Activated B cell treated with CpG ODN at 0.5 μM for 24 hours (primary cell): ENCODE measurements at places on chromosomes 16 and 17.
A peak's percentile ranks its signal among the peaks of the same experiment; 100 is the strongest.

DNA sequence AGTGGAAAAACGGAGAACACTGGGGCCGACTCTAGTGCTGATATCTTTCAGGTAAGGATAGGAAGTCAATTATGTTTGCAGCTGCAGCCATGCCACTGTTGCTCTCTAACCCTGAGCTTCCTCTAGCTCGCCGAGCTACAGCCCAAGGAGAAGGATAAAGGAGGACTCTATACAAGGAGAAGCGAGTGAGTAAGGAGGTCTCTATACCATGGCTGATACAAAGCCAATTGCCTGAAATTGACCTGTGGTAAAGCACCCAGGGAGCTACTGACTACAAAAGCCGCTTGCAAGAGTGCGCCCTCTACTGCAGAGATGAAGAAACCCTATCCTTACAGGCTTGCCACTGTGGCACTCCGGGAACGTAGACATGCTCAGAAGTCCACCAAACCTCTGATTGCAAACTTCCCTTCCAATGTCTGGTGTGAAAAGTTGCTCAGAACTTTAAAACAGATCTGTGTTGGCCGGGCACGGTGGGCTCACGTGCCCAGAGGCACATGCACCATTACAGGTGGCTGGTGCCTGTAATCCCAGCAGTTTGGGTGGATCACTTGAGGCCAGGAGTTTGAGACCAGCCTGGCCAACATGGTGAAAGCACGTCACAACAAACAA is 10.8 kb upstream of the SLC46A1 start:
- H3K4me3 ChIP-seq = no peak overlapping the region
- H3K4me1 ChIP-seq = peaks cover 4% of the 10 kb centered on the region
- peaks cover 18% of the 10 kb centered on the region for H3K27me3 ChIP-seq

DNA sequence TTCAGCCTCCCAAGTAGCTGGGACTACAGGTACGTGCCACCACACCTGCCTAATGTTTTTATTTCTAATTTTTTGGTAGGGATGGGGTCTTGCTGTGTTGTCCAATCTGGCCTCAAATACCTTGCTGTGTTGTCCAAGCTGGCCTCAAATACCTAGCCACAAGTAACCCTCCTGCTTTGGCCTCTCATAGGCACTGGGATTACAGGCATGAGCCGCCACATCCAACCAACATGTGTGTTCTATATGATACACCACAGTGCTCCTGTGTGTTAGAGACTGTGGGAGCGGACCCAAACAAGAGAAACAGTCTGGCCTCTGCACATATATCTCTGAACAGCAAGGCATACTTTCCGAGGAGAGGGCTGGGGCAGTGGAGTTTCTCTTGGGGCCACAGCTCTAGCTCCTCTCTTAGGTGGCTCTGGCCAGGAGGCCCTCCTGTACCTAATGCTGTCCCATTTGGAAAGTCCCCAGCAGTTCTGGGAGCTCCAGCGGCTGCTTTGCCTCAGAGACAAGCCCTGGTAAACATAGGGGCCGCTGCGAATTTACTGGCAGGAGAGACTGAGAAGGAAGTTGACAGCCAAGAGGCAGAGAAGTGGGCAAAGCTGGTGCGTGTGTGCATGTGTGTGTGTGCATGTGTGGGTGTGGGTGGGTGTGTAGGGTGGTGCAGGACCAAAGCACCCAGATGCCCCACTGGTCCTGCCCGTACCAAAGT is 95.0 kb downstream of the RAB11FIP4 start:
- H3K27me3 ChIP-seq = no peaks in the 10 kb centered on the region

DNA sequence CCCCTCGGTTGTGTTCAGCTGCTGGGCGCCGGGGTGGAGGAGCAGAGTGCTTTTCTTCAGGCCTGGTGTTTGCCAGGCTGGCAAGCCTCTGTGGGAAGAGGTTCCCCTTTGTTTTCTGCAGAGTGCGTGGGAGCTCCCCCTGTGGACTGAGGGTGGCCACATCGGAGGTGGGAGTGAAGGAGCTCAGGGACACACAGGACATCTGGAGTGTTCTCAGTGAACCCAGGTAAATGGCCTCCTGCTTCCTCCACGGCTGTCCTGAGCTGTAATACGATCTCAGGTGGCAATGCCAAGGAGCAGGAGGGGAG is 39.2 kb upstream of the IRF8 start:
- H3K27ac ChIP-seq = no peak overlapping the region
- H3K36me3 ChIP-seq = no peaks in the 10 kb centered on the region

- no peaks in the 10 kb centered on the region for H3K4me1 ChIP-seq
- no peaks in the 10 kb centered on the region for H3K27me3 ChIP-seq
- no peaks in the 10 kb centered on the region for H3K36me3 ChIP-seq
- DNase-seq = no peak
- H3K27ac ChIP-seq = no peak overlapping the region
These were observed 111.1 kb downstream of the SDK2 start for GRCh38 chr17:73533127-73533526.

- H3K27me3 ChIP-seq = no peaks in the 10 kb centered on the region
- H3K4me1 ChIP-seq = no peaks in the 10 kb centered on the region
- H3K4me3 ChIP-seq = no peak overlapping the region
- no peaks in the 10 kb centered on the region for H3K36me3 ChIP-seq
- DNase-seq = no peak
- H3K27ac ChIP-seq = no peak overlapping the region
These were observed 255.1 kb downstream of the HS3ST3A1 start for GRCh38 chr17:13346592-13346991.

- H3K27me3 ChIP-seq = peaks cover 8% of the 10 kb centered on the region
- H3K27ac ChIP-seq = no peak overlapping the region
- no peaks in the 10 kb centered on the region for H3K36me3 ChIP-seq
These were observed 484.7 kb downstream of the NPIPA7 start for GRCh38 chr16:16863672-16864071.

GRCh38 chr16:15880434-15881308 is 7.7 kb downstream of the CEP20 start:
- no peak overlapping the region for H3K27ac ChIP-seq
- peaks cover 55% of the 10 kb centered on the region for H3K36me3 ChIP-seq
- H3K27me3 ChIP-seq = no peaks in the 10 kb centered on the region
- no peak for DNase-seq
- H3K4me1 ChIP-seq = peaks cover 1% of the 10 kb centered on the region

DNA sequence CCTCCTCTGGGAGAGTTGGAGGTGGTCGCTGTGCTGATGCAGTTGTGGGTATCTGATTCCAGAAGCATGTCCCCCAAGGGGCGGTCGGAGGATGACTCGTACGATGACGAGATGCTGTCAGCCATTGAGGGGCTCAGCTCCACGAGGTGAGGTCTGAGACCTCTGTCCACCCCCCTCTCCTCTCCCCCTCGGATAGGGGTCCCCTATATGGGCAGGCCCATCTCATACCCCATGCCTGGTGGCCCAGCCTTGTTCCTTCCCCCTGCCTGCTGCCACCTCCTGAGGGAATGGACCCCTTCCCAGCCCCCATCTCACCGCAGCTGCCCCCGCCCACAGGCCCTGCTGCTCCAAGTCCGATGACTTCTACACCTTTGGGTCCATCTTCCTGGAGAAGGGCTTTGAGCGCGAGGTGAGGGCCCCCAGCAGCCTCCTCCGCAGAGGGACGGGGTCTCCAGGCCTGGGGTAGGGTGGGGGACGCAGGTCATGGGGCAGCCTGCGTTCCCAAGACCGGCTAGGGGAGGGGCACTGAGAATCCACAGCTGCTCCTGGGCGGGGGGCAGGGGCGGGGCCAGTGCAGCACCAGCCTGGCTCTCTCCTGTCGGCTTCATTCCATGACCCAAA is 39.2 kb downstream of the ADCY7 start:
- no peak overlapping the region for H3K4me3 ChIP-seq
- H3K27ac ChIP-seq = no peak overlapping the region
- peak; percentile 14 for DNase-seq
- no peaks in the 10 kb centered on the region for H3K4me1 ChIP-seq

- no peak overlapping the region for H3K4me3 ChIP-seq
- H3K4me1 ChIP-seq = peaks cover 11% of the 10 kb centered on the region
- H3K36me3 ChIP-seq = peaks cover 30% of the 10 kb centered on the region
- H3K27ac ChIP-seq = no peak overlapping the region
- H3K27me3 ChIP-seq = no peaks in the 10 kb centered on the region
- DNase-seq = no peak
These were observed 10.8 kb downstream of the ARL2BP start for GRCh38 chr16:57255686-57256415.

- DNase-seq = peak; percentile 60
- no peak overlapping the region for H3K27ac ChIP-seq
These were observed 21.8 kb upstream of the ASGR2 start for GRCh38 chr17:7136266-7136877.

GRCh38 chr16:80468029-80468428 is 72.8 kb upstream of the DYNLRB2 start:
- H3K27ac ChIP-seq = no peak overlapping the region
- no peaks in the 10 kb centered on the region for H3K36me3 ChIP-seq
- DNase-seq = no peak
- H3K4me3 ChIP-seq = no peak overlapping the region
- H3K27me3 ChIP-seq = peaks cover 38% of the 10 kb centered on the region
- H3K4me1 ChIP-seq = peaks cover 14% of the 10 kb centered on the region

GRCh38 chr17:5563456-5563855 is 20.9 kb downstream of the NLRP1 start:
- no peaks in the 10 kb centered on the region for H3K27me3 ChIP-seq
- H3K27ac ChIP-seq = no peak overlapping the region
- H3K4me1 ChIP-seq = no peaks in the 10 kb centered on the region
- peaks cover 64% of the 10 kb centered on the region for H3K36me3 ChIP-seq
- no peak overlapping the region for H3K4me3 ChIP-seq

GRCh38 chr17:16353317-16354174 is at the start of gene CENPV:
Gene CENPV (minus strand): TSS chr17:16353469. CDS start chr17:16353436, 33 bp downstream.
- H3K4me3 ChIP-seq = peak within 1 kb of the TSS; percentile 90
- DNase-seq = peak; percentile 73
- peaks cover 18% of the 10 kb centered on the region for H3K4me1 ChIP-seq
- H3K27ac ChIP-seq = peak within 1 kb of the TSS; percentile 71
- H3K36me3 ChIP-seq = peaks cover 8% of the 10 kb centered on the region
- no peaks in the 10 kb centered on the region for H3K27me3 ChIP-seq

- peaks cover 67% of the 10 kb centered on the region for H3K36me3 ChIP-seq
- no peak for DNase-seq
- no peak overlapping the region for H3K4me3 ChIP-seq
- no peak overlapping the region for H3K27ac ChIP-seq
- no peaks in the 10 kb centered on the region for H3K27me3 ChIP-seq
- H3K4me1 ChIP-seq = peaks cover 3% of the 10 kb centered on the region
These were observed 10.4 kb downstream of the CANT1 start for GRCh38 chr17:78999056-78999768.

DNA sequence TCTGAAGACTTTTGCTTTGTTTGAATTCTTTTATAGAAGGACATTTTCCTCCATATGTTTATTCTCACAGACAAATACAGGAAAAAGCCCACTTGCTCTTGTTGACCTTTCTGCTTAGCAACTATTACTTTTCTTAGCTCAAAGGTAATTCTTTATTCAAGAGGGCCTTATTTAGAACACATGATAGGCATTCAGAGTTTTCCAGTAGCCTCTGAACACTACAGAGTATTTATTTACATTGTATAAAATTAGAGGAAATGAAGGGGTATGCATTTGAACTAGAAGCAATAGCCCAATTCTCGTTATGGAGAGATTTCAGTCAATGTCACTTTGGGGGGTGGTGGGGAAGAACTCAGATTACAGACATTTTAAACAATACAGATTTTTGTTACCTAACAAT is 581.7 kb downstream of the KCNJ2 start:
- H3K4me1 ChIP-seq = no peaks in the 10 kb centered on the region
- H3K27me3 ChIP-seq = no peaks in the 10 kb centered on the region
- no peak overlapping the region for H3K4me3 ChIP-seq
- no peak overlapping the region for H3K27ac ChIP-seq

- no peak overlapping the region for H3K4me3 ChIP-seq
- no peak for DNase-seq
- H3K4me1 ChIP-seq = peaks cover 5% of the 10 kb centered on the region
- H3K27ac ChIP-seq = no peak overlapping the region
- peaks cover 33% of the 10 kb centered on the region for H3K27me3 ChIP-seq
- H3K36me3 ChIP-seq = no peaks in the 10 kb centered on the region
These were observed 16.3 kb downstream of the SLFN12L start for GRCh38 chr17:35521150-35521549.

GRCh38 chr17:81987161-81987770 is 9.8 kb downstream of the ASPSCR1 start:
- no peak for DNase-seq
- no peak overlapping the region for H3K27ac ChIP-seq
- H3K36me3 ChIP-seq = peaks cover 46% of the 10 kb centered on the region
- H3K4me3 ChIP-seq = no peak overlapping the region
- no peaks in the 10 kb centered on the region for H3K27me3 ChIP-seq
- H3K4me1 ChIP-seq = peaks cover 13% of the 10 kb centered on the region

GRCh38 chr17:2025220-2025621 is at the start of gene RTN4RL1:
Gene RTN4RL1 (minus strand): TSS chr17:2025334. CDS start chr17:2024865, 469 bp downstream.
- H3K4me3 ChIP-seq = peak within 1 kb of the TSS; percentile 85
- DNase-seq = peak; percentile 49
- H3K27ac ChIP-seq = peak within 1 kb of the TSS; percentile 30
- peaks cover 27% of the 10 kb centered on the region for H3K4me1 ChIP-seq
- H3K27me3 ChIP-seq = peaks cover 35% of the 10 kb centered on the region
- H3K36me3 ChIP-seq = peaks cover under 1% of the 10 kb centered on the region

- no peak for DNase-seq
- peaks cover 2% of the 10 kb centered on the region for H3K4me1 ChIP-seq
- no peak overlapping the region for H3K4me3 ChIP-seq
- no peaks in the 10 kb centered on the region for H3K36me3 ChIP-seq
- no peak overlapping the region for H3K27ac ChIP-seq
- no peaks in the 10 kb centered on the region for H3K27me3 ChIP-seq
These were observed 7.5 kb upstream of the JUP start for GRCh38 chr17:41793784-41794539.

DNA sequence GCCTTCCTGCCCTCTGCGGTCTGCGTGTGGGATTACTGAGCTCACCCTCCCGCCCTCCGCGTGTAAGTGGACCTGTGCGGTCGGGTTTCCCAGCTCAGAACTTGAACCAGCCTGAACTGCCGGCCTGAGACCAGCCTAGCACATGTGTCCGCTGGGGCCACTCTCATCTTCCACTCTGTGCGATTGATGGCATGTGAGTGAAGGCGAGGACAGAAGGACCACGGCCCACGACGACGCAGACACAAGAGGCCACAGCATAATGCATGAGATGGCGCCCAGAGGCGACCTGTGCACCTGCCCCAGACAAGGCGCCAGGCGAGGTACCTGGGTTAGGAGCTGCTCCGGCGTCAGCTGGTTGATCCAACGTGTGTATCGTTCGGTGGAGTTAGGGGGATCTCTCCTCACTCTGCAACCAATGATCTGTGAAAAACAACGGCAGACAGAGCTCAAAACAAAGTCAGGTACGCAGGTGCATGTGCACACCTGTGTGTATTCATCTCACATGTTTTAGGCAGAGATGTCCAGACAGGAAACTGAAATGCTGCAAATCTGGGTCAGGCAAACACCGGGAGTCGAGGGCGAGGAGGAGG is 74.5 kb upstream of the METRNL start:
- no peak overlapping the region for H3K4me3 ChIP-seq
- no peaks in the 10 kb centered on the region for H3K4me1 ChIP-seq
- DNase-seq = no peak
- peaks cover 9% of the 10 kb centered on the region for H3K36me3 ChIP-seq
